ENCODE measurements at places on chromosomes 11 and 22.

DNA sequence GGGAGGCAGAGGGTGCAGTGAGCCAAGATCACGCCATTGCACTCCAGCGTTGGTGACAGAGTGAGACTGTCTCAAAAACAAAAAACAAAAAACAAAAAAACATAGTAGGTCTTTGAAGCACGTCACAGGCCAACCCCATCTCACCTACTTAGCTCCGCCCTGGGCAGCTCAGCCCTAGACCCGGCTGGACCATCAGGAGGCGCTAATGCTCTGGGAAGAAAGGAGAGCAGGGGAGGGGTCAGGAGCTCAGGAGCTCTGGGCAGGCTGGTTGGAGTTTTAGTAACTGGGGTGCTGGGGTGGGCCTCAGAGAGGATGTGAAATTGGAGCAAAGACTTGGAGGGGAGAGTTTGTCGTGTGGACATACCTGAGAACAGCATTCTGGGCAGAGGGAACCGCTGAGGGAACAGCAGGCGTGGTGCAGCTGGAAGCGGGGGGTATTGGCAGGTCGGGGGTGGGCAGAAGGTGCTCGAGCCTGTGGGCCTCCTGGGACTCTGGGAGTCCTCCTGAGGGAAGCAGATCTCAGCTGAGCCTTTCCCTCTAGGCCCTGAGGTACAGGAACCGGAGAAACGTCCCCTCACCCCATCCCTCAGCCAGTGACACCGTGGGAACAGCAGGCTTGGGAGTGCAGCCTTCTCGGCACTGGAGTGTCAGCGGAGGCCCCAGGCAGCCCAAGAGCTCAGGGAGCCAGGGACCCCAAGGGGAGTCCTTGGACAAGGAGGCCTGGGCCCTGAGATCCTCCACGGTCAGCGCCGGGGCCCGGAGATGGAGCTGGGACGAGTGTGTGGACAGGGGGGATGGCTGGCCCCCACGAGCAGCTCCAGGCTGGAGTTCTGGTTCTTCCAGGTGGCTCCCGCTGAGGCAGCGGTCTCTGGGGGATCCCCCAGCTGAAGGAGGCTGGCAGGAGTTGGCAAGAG is 2.2 kb upstream of the RPS6KA4 start:
- peak; percentile 56 for DNase-seq

DNA sequence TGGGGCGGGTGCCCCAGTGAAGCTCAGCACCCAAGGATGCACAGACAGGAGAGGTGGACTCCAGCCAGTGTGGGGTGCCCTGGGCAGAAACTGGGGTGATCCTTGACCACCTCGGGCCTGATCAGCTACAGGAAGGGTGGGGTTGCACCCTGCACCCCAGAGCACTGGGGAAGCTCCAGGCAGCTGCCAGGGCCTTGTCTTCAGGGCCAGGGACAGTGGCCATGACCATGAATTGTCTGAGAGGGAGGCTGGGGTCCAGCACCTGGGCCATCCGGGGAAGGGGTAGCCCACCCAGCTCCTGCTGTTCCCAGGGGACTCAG is 17.6 kb downstream of the IL17REL start:
- DNase-seq, result no peak

GRCh38 chr22:22408731-22409696 is 99.5 kb downstream of the ZNF280B start:
- peak; percentile 7 for DNase-seq

DNA sequence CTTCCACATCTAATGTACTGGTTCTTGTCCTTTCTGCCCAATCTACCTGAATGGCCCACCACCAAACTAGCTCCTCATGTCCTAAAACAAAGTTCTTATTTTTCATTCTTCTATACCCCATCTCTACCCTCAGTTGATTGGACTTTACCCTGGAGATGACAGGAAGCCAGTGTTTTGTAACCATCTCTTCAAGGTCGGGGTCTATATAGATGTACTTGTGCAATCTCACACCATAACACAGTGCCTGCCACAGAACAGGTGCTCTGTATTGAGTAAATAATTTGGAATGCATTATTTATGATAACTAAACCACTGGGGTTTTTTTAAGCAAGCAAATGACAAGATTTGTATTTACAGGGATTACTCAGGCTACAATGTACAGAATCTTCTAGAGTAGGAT is 76.7 kb upstream of the FAM181B start:
- no peak for DNase-seq

DNA sequence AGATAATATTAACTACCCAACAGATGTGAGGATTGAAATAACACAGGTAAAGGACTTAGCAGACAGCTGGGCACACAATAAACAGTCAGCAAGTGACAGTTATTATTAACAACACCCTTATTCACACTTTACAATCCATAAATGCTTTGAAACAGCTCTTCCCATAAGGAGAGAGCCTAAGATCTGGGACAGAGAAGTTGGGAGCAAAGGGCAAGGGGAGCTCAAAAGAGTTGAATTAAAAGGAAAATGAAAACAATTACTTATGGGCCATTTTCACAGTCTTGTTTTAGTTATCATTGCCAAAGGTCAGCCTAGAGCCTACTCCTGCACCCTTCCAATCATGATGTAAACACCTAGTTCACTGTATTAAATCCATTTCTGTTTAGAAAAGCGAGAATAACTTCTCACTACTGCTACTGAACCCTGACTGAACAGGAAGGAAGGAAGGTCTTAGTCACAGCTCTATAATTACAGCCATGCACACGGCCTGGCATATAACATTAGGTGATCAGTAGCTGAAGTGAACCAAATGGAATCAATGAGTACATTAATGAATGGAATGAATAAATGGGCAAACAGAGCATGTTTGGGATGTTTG is 111.3 kb downstream of the PLEKHA7 start:
- DNase-seq, result no peak

DNA sequence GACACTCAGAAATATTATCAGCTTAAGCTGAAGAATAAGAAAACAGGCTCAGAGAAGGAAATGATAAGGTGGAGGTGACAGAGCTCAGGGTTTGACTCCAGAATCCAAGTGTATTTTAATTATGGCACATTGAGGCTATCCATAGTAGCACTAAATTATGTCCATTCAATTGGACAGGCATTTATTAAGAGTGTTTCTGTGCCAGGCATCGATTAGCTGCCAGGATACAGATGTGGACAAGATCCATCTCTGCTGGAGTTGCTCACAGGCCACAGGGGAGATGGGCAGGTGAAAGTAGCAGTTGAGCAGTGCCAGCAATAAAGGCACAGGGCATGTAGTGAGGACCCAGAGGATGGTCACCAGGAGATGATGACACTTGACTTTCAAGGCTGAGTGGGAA is 592.5 kb downstream of the INSC start:
- DNase-seq, result no peak

- DNase-seq, result peak; percentile 53
Measured at GRCh38 chr11:46889689-46890475, 28.5 kb downstream of the LRP4 start.

DNA sequence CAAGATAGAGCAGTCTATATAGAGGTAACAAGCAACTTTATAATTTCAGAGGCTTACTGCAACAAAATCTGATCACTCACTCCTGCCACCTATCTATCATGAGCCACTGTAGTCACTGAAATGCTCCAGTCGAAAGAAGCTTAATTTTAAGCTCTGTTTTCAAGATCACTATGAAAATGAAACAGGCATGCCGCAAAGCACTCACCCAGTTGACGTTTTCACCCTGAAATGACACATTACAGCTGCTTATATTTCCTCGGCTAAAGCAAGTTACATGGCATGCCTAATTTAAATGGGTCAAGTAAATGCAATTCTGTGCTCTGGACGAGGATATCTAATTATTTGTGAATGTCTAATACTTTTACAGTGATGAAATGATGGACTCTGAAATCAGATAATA is 616.3 kb downstream of the FAM181B start:
- no peak for DNase-seq

DNA sequence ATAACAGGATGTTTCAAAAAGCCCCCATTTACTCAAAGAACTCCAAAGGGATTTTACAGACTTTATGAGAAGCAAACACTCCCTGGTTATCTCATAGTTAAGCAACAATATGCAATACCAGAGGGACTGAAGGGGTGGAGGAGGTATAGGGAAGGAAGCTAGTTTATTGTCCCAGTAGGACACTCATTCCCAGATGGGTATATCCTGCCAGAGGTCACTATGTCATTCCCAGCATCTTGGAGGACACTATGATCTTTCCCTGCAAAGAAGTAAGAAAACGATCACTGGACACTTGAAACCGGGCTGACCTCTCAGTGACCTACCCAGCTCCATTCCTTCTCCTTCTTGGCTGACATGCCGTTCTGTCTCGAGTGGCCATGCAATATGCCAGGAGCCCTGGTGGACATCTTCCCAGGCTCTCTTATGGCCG is 114.5 kb downstream of the NAT10 start:
- no peak for DNase-seq

- no peak for DNase-seq
Measured at GRCh38 chr22:44360306-44360667, 47.5 kb upstream of the SHISAL1 start.

GRCh38 chr11:40713083-40713482 is 746.4 kb downstream of the LRRC4C start:
- no peak for DNase-seq

DNA sequence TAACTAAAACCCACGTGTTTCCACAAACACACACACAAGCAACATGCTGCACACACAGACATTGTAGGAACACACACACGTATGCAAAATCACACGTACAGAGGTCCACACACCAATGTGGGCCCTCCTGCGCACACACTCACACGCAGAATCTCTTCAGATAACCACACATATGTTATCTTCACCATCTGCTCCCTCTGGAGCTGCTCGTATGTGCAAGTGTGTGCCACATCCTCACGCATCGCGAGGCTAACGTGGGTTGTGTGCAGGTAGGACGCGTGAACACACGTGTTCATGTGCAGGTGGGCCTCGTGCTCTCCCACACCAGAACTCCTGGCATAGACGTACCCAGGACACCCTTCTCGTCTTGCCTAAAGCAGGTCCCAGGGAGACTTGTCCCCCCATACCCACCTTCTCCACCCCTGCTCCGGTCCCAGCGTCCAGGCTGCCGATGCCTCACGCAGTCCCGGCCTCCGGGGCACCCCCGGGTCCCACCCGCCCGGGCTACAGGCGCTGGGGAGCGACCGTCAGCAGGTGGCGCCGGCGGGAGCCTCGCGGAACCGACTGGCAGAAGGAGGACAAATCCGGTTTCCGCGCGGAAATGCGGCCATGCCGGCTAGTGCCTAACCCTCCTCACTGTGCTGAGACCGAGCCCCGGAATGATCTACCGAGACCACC is 10.3 kb upstream of the IGSF9B start:
- DNase-seq, result no peak

- no peak for DNase-seq
Measured at GRCh38 chr22:47147572-47147971, 385.1 kb downstream of the TBC1D22A start.

GRCh38 chr11:116180806-116181600 is 591.8 kb downstream of the BUD13 start:
- DNase-seq, result no peak

- peak; percentile 29 for DNase-seq
Measured at GRCh38 chr11:69899957-69900821, 81.0 kb upstream of the FGF3 start.

- no peak for DNase-seq
Measured at GRCh38 chr11:126475014-126475991, 119.8 kb downstream of the ST3GAL4 start.

GRCh38 chr11:119727523-119728151 is 1.4 kb downstream of the NECTIN1 start:
- no peak for DNase-seq

GRCh38 chr11:62702246-62702645 is 5.0 kb downstream of the BSCL2 start:
- DNase-seq, result peak; percentile 16

GRCh38 chr11:124310721-124311120 is 3.0 kb downstream of the OR8D1 start:
- no peak for DNase-seq

- peak; percentile 53 for DNase-seq
Measured at GRCh38 chr11:17563231-17563646, 16.2 kb downstream of the OTOG start.

DNA sequence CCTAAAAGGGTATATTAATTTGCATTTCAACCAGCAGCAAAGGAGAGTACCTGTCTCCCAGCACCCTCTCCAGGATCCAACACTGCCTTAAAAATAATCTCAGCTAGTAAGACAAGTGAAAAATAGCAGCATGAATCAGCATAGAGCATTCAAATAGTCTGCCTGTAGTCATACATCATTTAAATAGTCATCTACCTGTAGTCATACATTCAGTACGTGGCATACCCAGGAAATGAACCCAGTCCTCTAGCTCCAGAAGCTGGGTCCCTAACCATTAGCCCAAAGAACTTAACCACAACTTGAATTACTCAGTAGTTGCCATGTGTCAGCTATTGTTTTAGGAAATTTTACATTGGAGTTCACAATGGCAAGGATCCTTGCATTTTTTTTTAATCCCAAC is 9.3 kb downstream of the TENM4 start:
- no peak for DNase-seq

- no peak for DNase-seq
Measured at GRCh38 chr11:64026575-64027205, 9.0 kb upstream of the FLRT1 start.

DNA sequence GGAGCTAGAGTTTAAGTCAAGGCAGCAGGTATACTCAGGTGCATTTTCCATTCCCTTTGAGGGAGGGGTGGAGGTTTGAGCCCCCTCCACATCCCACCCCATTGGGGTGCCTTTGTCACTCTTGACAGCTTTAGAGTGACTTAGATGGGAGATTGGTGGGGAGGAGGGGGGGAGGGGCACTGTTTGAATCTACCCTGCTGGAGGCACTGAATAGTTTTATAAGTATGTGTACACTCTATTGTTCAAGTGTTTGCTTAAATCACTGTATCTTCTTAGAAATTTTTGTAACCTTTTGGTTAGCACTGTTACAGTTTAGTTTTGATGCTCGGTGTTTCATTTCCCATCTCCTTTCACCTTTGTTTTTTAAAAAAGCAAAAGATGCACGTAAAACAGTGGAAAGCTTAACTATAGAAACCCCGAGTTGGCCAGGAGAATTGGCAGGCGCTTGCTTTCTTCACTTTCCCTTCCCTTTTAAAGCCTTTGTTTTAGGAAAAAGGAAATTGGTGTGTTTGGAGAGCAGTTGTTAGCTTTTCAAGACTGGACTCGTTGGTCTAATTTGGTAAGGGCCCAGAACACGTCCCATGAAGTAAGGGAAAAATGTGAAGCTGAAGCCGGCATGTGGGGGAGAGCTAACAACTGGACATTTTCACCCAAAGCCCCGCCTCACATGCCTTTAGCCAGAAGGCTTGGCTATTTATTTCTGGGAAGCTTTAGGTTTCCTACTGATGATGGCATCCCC is 42.8 kb downstream of the TNRC6B start:
- peak; percentile 33 for DNase-seq

- DNase-seq, result no peak
Measured at GRCh38 chr11:117220568-117220967, 11.3 kb downstream of the PCSK7 start.

DNA sequence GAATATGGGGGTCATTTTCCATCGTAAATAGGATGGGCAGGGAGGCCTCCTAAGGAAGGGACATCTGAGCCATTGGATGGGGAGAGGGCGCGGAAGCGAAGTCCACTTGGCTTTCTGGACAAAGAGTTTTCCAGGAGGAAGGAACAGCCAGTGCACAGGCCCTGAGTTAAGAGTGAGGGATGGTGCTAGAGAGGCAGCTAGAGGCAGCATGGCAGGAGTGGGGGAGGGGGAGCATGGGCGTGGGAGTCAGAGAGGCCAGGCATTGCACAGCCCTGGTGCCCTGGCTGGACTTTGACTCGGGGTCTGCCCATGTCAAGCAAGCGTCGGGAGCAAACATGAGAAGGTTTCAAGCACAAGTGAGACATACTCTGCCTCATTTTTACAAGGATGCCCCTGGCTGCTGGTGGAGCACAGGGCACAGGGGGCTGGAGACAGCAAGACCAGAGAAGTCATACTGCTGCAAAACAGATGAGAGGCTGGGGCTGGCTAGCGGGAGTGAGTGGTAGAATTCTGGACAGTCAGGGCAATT is 9.0 kb downstream of the GNAZ start:
- no peak for DNase-seq
